Central memory CD4-positive, alpha-beta T cell (primary cell): ENCODE measurements at places on chromosomes 2 and 18.

- no peak for DNase-seq
Observed at GRCh38 chr2:159098921-159099411, 130.5 kb downstream of the TANC1 start.

- DNase-seq, result peak; percentile 82
Observed at GRCh38 chr18:54222922-54223567, 1.4 kb downstream of the MBD2 start.

- DNase-seq, result no peak
Observed at GRCh38 chr18:74748809-74749208, 151.1 kb downstream of the ZNF407 start.

DNA sequence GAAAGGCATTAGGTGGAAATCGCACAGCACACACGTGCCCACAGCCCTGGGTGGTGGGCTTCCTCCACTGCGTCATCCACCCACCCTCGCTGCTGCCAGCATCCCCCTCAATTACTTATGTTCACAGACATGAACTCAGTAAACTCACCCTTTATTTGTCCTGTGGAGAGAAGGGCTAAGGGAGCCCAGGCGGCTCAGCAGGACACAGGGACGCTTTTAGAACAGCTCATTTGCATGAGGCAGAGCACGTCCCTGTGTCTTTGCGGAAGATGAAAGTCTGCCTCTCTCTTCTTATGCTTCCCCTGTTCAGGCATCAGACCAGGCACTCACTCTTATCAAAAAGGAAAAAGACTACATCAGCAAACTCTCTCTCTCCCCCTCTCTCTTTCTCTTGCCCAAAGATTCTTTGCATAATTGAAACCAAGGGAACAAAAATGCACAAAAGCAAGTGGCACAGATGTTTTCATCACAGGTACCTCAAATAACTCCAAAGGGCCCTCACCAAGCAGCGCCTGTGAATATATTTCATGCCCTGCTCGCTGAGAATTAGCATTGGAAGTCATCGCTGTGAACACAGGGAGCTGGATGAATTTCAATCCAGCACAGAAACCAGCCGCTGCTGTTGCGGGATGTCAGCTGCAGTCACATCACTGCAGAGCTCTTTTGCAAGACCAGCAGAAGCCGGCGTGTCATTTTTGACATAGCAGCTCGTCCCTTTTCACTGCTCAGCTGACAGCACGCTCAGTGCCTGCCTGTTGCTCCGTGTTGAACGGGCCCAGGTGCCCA, 376.3 kb upstream of the MYT1L start:
- DNase-seq, result no peak

DNA sequence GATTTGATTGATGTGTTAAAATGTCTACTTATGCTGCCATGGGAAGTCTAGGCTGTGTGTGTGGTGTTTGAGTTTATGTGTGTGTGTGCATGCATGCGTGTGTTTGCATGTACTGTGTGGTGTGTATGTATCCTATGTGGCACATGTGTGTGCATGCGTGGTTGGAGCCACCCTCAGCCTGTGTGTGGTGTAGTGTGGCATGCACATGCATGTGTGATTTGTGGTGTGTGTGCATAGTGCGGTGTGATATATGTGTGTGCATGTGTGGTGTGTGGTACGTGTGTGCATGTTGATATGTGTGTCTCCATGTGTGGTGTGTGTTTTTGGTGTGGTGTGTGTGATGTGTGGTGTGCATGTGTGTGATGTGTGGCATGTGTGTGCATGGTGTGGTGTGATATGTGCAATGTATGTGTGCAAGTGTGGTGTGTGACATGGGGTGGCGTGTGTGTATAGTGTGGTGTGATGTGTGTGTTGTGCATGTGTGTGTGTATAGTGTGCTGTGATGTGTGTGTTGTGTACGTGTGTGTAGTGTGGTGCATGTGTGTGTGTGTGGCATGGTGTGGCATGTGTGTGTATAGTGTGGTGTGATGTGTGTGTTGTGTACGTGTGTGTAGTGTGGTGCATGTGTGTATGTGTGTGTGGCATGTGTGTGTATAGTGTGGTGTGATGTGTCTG, 66.6 kb upstream of the HDAC4 start:
- no peak for DNase-seq

DNA sequence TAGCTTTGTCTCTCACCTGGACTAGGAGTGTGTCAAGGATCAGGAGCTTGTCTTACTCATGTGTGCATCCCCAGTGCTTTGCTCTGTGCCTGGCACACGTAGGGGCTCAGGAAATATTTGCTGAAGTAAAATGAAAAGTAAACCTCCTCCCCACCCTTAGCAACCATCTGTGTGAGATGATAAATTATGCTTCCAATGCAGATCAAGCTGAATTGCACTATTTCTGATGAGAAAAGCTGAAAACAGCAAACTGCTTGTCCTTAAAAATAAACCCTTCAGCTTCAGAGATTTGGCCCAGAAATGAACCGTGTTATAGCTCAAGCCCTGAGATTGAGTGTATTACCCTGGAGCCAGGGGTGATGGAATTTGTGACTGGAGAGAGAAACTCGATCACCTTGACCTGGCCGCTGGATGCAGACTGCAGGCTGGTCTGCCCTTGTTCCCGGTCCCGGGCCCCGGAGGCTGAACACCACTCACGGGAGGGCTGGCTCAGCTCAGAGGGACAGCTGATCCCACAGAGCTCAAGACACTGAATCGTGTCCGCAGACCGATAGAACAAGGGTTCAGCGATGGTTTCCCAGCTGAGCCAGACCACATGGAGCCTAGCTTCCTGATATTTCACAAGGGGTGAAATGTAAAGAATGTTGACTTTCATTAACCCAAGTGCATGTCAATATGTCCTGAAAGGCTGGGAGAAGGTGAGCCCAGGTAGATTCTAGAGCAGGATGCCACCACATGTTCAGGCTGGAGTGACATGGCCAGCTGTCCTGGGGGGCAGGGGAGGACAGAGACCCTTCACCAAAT, 50.5 kb downstream of the DDX1 start:
- no peak for DNase-seq

- DNase-seq, result no peak
Observed at GRCh38 chr2:137952586-137953129, 11.6 kb upstream of the HNMT start.

DNA sequence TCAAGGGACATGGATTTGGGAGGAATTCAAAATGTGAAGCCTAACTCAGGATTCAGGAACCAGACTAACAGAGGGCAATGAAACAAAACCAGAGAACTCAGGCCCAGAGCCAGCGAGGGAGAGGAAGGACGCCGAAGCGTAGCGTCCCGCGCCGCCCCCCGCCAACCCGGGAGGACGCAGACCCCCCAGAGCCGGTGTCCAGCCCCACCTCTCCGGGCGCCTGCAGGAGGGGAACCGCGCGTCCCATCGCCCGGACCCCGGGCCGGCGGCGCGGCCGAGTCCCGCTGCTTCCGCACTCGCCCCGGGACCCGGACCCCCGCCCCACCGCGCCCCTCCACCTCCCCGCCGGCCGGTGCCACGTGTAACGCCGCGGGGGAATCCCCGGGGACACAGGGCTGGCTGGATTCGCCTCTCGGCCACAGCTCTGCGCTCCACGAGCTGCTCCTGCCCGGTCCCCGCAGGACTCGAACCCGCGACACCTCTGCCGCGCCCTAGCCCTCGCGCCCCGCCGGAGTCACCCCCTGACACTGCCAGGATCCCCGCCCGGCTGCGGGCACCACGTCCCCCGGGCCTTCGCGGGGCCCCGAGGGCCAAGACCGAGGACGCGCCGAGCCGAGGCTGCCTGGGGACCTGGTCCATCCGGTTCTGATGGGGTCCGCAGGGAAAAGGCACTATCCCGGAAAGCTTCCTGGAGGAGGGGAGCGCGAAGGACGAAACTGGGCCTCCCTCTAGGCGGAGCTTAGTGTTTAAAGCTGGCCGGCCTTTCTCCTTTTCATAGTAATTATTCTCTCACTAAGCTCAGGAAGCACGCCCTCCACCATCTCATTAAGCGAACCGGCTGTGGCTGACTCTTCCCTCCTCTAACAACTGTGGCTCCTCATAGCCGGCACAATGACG, 40.4 kb upstream of the FAM124B start:
- DNase-seq, result no peak

DNA sequence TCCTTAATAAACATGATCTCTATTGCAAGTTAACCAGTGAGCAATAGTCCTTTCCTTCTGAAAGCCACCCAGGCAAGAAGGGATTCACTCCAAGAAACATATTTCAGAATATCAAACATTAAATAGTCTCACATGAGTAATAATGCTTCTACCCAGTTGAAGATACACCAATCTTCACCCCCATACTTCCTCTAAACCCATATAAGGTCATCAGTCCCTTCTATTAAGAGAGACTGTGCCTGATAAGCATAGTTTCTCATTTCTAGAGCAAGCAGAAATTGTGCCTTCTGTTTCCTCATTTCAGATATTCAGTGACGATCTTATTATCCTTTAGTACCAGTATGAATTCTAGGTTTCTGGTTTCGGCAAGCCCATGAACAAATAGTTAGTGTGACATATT, 64.6 kb downstream of the DSEL start:
- DNase-seq, result no peak

- no peak for DNase-seq
Observed at GRCh38 chr2:72103690-72104089, 44.0 kb downstream of the CYP26B1 start.

GRCh38 chr18:13800505-13801259, 23.3 kb upstream of the MC5R start:
- peak; percentile 16 for DNase-seq

- DNase-seq, result peak; percentile 46
Observed at GRCh38 chr18:62717169-62717924, 2.0 kb downstream of the PHLPP1 start.

- no peak for DNase-seq
Observed at GRCh38 chr18:41974796-41975201, 19.8 kb downstream of the PIK3C3 start.

- peak; percentile 53 for DNase-seq
Observed at GRCh38 chr2:10668402-10669012, 21.3 kb downstream of the NOL10 start.

- DNase-seq, result no peak
Observed at GRCh38 chr2:49831698-49832367, 677.5 kb upstream of the FSHR start.

DNA sequence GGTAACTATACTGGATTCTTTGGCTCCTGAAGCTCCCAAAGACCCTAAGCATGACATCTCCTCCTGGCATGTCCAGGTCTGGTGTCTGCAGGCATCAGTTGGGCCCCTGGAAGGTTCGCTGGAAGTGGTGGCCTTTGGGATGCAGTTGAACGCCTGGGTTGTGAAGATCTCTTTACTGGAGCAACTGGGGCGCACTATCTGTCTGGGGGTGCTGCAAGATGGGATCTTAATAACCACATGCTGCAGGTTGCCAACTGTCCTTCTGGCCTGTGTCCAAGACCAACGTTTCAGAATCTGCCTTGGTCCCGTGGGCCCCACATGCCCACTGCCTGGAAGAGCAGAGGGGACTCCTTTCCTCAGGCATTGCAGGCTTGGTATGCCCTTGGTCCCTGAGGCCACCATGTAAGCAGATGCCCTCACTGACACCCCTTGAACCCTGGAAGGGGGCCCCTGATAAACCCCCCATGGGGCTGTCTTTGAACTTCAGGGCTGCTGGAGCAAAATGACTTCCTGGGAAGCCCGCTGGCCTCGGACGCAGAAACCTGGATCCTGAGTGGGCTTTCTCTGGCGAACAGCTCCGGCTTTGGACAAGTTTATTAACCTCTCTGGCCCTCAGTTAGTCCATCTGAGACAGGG, 101.9 kb downstream of the TWIST2 start:
- DNase-seq, result no peak

GRCh38 chr2:27989149-27989548, 98.6 kb downstream of the BABAM2 start:
- DNase-seq, result no peak

- no peak for DNase-seq
Observed at GRCh38 chr2:102235491-102235890, 48.7 kb downstream of the IL1RL2 start.

DNA sequence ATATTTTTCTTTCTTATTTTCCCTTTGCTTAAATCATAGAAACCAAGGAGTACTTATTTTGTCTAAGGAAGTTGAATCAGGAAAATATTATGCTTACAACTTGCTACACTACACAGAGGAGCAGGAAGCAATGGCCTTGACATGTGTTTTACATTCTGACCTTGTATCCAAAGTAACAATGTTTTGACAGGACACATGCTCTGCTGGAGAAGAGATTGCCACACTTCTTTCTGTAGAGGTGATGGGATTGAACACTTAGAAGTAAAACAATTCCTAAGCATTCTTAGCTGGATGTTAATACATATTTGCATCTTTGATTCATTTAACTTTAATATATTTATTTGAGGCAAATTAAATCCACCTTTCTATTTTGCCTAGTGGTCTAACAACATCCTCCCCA, 929.1 kb downstream of the DSC3 start:
- no peak for DNase-seq

DNA sequence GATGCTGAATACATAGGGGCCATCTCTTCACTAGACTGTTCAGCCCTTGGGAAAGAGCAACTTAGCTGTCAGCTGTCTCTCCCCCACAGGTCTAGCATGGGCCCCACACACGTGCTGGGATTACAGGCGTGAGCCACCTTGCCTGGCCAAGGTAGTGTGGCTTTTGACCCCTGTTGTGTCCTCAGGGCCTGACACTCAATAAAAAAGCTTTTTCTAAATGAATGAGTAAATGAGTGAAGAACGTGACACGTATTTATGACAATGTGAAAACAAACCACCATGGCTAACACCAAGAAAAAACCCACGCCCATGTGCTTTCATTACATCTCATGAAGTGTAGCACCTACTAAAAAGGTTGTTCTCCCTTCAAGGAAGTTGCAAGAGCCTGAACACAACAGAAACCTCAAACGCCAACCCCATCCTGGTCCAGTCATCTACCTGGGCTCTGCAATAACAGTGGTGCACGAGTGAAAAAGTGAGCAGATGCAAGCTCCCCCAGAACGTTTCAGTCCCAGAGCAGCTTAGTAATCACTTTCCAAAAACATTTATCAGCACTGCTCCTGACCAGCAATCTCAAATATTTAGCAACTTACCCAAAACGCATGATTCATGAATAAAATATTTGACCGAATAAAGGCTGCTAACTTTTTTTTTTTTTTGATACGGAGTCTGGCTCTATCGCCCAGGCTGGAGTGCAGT, 3.4 kb downstream of the WDFY1 start:
- DNase-seq, result peak; percentile 34

- DNase-seq, result no peak
Observed at GRCh38 chr2:65826567-65826966, 394.2 kb upstream of the SPRED2 start.

- DNase-seq, result no peak
Observed at GRCh38 chr2:207338220-207338607, 172.5 kb upstream of the KLF7 start.
